NB4 (cell line): ENCODE measurements at places on chromosomes 13 and 19.

- peak; percentile 59 for DNase-seq
Observed at GRCh38 chr19:13100841-13101589, 1.6 kb downstream of the LYL1 start.

DNA sequence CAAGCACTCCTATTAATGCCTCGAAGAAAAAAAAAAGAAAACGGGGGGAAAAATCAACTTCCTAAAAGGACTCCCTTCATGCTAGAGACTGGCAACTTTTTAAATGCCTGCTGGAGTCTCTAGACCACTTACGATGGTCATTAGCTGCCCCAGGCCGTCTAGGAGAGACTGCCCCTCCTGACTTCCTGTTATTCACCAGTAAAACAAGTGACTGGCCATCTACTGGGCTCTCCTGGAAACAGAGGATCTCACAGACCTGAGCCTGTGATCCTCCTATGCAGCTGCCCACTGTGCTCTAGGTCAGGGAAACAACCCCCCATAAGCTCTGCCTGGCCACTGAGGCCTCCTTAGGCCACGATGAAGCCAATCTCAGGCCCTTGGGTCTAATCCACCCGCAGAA lies 7.4 kb downstream of the ZNF266 start:
- DNase-seq, result no peak

DNA sequence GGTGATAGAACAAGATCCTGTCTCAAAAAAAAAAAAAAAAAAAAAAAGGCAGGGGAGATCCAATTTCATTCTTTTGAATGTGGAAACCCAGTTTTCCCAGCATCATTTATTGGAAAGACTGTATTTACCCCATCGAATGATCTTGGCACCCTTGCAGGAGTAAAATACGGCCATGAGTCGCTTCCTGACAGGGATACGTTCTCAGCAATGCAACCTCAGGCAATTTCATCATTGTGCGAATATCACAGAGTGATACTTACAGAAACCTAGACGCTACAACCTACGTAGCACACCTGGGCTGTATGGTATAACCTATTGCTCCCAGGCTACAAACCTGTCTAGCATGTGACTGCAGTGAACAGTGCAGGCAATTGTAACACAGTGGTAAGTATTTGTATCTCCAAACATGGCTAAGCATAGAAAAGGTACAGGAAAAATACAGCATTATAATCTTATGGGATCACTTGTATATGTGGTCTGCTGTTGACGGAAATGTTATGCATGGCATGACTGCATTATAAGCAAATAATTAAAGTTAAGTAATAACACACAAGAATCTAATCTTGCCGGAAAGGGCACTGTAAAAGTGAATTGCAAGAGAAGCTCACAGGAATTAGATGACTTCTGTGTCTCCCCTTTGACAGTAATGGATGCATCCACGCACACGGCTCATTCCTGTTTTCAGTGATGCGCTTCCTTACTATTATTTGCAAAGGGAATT lies 24.1 kb downstream of the RFX2 start:
- no peak for DNase-seq

DNA sequence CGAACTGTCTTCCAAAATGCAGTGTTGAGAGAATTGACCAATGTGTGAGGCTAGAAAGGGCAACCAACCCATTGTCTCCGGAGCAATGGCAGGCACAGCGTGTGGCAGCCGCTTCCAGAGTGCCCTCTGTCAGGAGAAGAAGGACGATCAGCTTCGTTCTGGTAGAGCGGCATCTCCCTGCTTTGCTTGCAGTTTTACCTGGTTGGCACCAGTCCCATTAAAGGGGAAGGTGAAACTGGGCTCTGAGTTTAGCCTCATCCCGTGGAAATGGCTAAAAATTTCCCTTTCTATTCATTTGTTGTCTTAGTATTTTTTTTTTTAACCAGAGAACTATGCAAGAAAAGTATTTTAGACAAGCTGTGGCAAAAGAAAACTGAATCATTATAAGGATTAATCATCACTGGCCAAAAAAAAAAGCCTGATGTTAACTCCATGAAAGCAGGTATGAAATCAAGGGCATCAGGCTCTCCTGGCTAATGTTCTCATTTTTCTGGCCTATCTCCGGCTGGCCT lies 81.5 kb upstream of the SLC7A1 start:
- DNase-seq, result no peak

DNA sequence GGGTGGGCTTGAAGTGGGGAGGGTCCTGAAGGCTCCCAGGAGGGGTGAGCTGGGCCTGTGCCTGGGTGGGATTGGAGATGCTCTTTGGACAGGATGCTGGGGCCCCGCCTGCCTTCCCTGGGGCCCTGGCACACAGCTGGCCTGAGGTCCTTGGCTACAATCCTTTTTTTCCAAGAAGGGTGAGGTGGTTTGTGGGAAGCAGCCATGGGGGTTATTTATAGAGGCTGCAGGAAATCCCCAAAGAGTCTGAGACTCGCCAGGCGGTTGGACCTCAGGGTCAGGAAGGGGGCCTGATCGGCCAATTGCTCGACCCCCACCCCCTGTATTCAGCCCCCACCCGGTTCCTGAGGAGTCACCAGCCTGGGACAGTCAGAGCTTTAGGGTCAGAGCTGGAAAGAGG lies 10.0 kb downstream of the GTPBP3 start:
- no peak for DNase-seq

GRCh38 chr13:75512253-75512652 lies 25.4 kb downstream of the COMMD6 start:
- DNase-seq, result no peak

- DNase-seq, result peak; percentile 98
Observed at GRCh38 chr19:35908973-35909683, 1.0 kb upstream of the TYROBP start.

DNA sequence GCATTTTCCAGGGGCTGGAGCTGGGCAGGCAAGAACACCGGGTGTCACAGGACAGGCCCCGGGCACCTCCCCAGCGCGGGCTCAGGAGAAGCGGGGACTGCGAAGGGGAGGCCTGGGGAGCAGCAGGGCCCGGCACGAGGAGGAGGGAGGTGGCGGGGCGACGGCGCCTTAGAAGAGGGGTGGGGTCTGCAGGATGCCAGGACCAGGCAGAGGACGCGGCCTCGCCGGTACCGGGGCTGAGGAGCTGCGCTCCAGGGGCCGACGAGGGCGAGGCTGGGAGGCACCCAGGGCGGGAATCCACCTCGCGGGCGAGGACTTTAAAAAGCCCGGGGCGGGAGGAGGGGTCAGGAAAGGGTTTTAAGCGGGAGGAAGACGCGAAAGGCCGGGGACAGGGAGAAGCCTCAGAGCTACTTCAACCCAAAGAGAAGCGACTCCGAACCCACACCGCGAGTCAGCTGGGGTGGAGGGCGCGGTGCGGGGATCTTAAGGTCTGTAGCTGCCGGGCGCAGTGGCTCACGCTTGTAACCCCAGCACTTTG lies 665 bp downstream of the ZNF347 start:
- DNase-seq, result peak; percentile 51

DNA sequence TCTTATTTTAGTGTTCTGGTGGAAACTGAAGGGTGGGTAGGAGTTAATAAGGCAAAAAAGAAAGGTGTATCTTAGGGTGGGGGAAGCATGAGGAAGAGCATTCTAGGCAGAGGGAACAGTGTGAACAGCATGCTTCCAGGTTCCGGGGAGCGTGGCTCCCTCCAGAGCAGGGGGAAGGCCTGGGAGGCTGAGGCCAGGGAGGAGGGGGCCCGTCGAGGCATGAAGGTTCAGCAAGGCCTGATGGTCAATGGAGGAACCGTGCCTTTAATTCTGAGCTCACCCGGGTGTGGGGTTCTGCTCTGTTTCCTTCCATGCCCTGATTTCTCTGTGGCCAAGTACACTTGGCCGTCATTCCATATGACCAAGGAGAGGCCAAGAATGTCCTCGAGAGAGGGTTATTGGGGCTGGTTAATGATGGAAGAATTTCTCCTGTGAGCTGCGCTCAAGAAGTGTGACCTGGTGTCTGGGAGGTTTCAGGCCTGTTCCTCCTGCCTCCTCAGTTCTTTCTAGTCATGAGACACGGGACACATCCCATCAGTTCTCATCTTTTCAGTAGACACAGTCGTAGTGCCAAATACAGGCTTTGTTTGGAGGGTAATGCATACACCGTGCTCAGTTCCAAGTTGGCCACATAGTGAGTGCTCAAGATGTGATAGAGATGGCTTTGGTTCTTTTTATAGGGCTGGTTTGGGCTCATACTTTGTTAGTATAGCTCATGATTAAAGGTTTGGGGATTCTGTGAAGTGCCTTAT lies 73.6 kb downstream of the SIPA1L3 start:
- DNase-seq, result no peak

- DNase-seq, result peak; percentile 83
Observed at GRCh38 chr19:14479975-14480699, 5.0 kb upstream of the PTGER1 start.

GRCh38 chr13:108176685-108177274 lies 38.6 kb downstream of the LIG4 start:
- peak; percentile 48 for DNase-seq

GRCh38 chr19:18344582-18344950 lies 4.2 kb downstream of the PGPEP1 start:
- no peak for DNase-seq

DNA sequence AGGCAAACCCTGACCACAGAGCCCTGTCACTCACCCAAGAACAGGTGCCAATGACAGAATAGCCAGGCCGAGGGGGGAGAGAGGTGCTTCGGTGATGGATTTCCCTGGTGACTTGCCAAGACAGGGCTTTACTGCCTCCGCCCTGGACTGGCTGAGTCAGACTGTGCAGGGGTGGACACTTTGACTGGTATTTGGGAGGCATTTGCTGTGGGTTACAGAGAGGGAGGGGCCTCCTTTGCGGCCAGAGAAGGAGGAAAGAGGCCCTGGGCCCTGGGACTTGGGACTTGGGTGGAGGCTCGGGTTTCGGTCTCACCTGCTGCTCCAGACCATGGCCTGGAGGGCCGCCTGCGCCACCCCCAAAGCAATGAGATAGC lies 4.6 kb upstream of the EPS8L1 start:
- DNase-seq, result peak; percentile 92

GRCh38 chr13:110907951-110908898 lies 6.6 kb downstream of the ANKRD10 start:
- no peak for DNase-seq

DNA sequence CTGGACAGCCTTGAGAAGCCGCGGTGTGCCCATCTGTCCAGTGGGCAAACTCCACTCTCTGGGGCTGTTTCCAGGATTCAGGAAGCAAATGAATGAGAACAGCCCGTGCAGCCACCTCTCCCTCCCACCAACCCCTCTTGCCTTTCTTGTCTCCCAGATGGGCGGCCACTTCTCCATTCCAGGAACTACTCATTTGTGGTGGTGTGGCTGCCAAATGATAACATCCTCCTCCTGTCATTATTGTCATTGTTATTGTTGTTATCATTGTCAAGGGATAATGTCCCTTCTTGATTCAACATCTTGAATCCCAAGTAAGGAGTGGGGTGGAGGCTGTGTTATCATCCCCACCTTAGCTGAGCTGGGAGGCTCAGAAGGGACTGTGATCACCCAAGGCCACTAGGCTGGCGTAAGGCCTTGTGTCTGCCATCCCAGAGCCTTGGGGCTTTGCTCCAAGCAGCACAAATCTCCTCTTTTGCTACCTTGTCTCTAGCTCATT lies 1.6 kb downstream of the DNM2 start:
- peak; percentile 74 for DNase-seq

GRCh38 chr19:33895366-33895765 lies 98.7 kb downstream of the KCTD15 start:
- DNase-seq, result no peak

DNA sequence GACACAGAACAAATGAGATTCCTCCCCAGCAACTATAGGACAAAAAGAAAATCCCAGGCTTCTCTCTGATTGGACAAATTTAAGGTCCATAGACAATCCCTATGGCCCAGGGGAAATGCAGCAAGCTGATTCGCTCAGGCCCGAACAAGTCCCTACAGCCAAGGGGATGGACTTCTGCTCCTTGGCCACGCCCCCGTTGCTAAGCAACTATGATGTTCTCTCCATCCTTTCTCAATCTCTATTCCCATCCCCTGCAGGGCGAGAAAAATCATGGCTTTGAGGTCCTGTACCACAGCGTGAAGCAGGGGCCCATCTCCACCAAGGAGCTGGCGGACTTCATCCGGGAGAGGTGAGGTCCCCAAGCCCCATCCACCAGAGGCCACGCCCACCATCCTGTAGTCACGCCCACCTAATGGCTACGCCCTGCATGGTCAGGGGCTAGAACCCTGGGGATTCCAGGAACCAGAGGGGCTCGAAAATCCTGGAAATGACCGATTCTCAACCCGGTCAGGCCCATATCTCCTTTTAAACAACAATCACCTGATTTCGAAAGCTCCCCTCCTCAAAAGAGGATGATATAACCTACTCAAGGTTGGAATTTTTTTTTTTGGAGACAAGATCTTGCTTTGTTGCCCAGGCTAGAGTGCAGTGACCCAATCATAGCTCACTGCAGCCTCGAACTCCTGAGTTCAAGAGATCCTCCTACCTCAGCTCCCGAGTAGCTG lies 11.4 kb downstream of the FCHO1 start:
- peak; percentile 61 for DNase-seq

GRCh38 chr13:97953376-97953970 lies at the start of gene IPO5:
IPO5 (plus strand) TSS chr13:97953675; CDS start chr13:97976697, 23,022 bp downstream.
- no peak for DNase-seq

DNA sequence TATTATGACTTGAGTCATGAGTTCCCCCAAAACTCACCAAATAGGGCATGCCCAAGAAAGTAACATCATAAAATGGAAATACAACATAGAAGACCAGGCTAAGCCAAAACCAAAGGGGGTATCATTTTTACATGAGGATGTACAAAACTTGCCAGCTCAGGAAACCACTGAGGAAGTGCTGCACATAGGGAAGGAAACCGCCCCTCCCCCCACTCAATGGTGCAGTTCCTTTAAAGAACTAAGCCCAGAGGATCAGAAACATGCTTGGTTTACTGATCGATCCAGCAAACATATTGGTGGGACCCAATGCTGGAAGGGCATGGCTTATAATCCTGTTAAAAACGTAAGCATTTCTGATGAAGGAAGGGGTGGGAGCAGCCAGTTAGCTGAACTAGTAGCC lies 4.2 kb upstream of the ZNF486 start:
- peak; percentile 31 for DNase-seq

DNA sequence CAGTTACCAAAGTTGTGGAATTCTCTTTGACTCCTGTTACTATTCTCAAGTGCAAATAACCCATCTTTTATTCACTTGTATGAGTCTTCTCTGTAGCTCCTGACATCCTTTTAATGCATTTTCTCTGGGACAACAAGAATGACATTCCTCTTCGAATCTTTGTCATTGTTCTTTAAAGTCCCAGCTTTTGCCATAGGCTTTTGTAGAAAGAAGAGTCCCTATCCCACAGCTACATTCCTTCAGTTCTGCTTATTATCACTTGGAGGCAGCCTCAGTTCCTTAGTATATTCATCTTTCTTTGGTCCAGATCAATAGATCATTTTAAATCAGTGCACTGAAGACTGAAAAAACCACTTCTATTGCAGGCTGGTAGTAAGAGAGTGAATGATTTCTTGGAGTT lies 560.2 kb downstream of the DACH1 start:
- no peak for DNase-seq

DNA sequence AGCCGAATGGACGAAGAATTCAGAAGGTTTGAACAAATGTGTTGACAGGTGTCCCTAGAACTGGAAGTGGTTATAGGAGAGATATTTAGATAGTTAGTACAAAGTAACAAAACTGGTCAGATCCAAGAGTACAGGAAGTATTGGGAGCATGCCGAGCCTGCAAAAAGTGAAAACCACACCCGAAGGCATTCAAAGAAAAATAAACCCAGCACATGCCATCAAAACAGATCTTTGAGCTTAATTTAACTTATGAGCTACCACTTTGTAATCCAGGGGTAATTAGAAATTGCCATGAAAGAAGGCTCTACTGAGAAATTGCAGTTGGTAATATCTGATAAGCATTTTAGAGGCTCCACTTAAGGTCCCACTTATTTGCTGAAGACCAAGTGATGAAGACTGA lies 214.2 kb downstream of the DNAJC15 start:
- DNase-seq, result no peak
